ENCODE measurements at places on chromosomes 16 and 17.

DNA sequence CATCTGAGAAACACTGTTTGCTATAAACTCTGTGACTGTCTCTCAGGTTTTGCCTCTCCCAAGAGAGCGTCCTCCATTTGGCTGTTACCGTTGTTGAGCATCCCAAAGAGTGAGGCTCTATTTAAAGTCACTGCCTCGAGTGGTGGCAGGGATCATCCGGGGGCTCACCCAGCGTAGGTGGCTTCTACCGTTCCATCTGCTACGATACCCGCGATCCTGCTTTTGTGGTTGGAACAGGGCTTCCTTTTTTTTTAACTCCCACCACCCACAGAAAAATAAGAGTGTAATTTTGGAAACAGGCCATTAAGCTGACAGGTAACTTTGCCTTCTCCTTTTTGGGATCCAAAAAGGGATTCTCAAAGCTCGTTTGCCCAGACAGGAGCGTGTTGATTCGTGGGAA lies 36.4 kb downstream of the KNOP1 start:
- no peak for DNase-seq

DNA sequence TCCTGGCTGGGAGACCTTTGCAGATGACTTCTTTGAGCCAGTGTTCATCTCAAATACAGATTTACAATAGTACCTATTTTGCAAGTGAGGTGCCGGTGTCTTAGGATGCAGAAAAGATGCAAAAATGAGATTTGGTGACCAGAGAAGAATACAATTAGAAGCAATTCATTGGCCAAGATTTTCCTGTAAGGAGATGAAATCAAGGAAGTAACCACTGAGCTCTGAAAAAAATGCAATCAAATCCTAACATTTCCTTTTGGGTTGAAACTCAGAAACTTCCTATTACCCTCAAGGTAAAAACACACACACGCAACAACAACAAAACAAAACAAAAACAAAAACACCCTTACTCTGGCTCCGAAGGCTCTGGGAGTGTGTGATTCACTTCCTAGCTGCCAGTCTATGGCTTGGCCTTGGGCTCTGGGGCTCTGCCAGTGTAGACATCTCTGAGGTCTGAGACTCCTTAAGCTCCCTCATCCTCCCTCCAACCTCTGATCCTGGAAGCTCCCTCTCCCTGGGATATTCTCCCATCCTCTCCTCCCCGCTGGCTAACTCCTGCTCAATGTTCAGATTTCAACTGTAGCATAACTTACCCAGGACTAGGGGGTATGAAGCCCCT lies 16.8 kb upstream of the MT4 start:
- no peak for DNase-seq

DNA sequence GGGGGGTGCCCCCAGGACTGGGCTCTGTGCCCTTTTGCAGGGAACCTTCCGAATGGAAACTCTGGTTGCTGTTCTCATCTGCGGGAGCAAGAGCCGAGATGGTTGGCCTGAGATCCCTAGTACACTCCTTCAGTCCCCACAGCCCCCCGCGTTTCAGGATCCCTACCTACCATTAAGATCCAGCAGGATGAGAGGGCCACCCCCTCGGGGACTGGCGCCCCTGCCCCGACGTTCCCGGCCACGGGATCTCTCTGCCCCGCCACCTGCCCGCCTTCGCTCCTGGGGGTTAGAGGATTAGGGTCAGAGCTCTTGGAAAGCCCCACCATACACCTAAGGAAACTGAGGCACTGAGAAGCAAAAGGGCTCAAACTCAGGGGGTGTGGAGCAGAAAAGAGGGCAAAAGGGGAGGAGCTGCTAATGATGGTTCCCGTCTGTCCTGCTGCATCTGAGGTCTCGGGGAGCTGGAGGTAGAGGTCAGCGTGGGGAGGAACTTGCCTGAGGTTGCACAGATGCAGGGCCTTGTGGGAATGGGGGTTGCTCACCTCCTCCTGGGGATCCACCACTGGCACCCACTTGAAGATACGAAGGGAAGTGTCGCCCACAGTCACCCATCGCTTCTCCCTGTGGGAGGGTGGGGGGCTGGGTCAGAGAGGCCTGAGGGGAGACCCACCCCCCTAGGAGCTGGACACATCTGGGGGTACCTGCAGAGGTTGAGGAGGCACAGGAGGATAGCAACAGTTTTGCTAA lies 1.0 kb downstream of the BCL7C start:
- no peak for DNase-seq

- DNase-seq: peak; percentile 89
Measured at GRCh38 chr17:42548070-42548837, 4.5 kb upstream of the HSD17B1 start.

DNA sequence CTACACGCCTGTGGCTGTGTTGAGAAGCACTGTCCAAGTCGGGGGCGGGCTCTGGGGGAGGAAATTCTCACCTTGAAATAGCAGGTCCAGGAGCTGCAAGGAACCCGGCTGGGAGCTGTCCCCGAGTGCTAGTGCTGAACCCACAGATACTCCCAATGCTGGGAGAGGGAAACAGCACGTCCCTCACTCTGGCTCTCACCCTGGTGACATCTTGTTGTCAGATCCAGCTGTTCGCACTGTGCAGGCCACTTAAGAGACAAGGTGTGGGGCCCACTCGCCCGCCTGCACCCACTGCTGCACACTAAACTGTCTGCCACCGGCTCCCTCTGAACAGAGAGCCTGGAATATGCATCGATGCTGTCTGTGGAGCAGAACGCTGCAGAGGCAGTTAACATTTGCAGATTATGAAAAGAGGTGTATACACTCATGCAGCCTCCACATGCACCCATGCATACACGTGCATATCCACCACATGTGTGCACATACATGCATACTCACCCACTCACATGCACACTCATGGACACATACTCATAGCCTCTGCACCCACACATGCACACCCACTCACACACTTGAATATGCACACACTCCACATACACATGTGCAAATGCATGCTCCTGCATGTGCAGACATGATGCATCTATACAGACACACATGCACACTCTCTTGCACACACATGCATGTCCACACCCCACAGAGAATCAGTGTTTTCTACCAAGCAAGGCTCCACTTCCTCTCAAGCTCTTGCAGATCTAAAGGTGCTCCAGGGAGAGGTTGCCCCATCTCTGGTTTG lies 42.0 kb downstream of the MGAT5B start:
- DNase-seq: peak; percentile 53

- no peak for DNase-seq
Measured at GRCh38 chr16:84631886-84632285, 14.0 kb upstream of the COTL1 start.

GRCh38 chr17:31854672-31855071 lies 4.4 kb downstream of the COPRS start:
- DNase-seq: no peak

DNA sequence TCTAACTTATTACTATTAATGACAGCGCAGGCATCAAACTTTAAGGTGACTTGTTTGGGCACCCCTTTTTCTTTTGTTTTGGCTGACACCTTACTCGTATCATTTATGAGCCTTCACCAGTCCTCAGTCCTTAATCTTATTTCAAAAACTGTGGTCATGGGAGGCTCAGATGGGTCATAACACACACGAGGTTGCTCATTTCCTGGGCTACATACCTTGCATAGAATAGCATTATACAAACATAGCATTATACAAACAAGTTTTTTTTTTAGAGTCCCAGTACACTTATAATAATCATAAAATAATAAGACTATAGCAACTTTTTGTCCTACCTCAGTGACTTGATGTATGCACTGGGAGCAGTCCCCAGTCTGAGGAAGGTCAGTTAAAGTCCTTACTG lies 11.2 kb upstream of the ACSF2 start:
- no peak for DNase-seq

DNA sequence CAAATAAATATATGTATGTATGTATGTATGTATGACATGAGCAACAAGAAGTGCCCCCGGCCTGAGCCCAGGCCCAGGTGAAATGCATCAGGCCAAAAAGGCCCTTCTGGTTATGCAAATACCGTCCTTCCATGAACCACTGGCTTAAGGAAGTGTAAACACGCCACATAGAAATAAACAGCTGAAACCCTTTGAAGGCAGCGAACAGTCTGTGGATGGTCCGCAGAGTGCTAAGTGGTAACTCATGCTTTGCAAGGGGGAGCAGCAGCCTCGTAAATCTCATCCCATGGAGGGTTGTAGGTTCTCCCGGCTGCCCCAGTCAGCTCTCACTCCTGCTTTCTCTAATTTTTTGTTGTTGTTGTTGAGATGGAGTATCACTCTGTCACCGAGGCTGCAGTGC lies 36.7 kb downstream of the COTL1 start:
- DNase-seq: no peak

DNA sequence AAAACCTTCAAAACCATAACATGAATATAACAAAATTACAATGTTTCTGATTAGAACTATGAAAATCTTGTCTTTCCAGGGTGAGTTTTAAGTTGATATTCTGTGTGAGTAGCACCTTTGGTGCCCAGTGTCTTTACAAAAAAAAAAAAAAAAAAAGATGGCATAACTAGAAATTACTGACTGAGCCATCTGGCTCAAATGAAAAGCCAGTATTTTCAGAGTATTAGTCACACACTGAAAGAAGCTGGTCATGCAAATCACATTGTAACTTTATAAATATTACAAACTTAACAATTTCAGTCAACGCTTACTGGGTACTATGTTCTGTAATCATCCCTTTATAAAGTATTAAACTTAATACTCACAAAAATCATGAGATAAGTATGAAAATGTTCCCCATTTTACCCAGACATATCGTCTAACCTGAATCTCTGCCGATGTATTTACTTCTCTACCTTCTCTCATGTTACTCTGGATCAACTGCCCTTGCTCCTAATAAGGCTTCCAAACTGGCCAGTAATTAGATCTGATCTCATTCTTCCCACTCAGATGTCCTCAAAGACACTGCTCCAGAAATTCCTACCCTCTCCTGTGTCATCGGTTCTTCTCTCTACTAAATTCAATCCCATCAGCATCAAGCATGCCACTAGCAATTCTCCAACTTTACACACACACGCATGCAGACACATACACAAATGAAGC lies 25.4 kb downstream of the UBE2G1 start:
- DNase-seq: no peak

DNA sequence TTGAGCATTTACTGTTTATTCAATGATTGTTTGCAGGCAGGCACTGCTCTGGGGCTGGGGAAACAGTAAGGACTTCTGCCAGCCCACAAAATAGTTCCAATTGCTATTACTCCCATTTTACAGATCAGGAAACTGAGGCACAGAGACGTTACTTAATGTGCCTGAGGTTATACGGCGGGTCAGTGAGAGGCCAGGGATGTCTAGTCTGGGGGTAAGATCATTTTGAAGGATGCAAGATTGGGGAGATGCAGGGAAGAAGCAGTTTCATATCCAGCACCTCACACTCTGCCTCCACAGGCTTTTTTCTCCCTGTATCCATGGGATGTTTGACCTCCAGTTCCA lies 46.5 kb downstream of the ABAT start:
- no peak for DNase-seq

GRCh38 chr17:57522042-57523005 lies 222.8 kb downstream of the CCDC182 start:
- no peak for DNase-seq

DNA sequence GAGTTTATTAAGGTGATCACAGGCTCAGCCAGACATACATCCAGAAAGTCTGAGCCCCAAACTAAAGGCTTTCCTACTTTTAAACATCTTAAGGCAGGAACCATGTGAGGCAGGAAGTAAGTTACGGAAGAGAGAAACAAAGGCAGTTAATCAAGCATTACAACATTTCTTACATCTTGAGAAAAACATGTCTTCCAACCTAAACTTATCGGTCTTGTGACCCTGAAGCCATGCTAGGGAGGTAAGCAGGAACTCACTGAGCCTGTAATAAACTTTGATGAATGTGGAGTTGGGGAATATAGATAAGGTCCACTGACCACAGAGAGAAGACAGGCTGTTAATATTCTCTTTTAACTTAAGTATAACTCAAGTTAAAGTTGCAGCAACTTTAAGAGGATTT lies 3.5 kb upstream of the ACSM3 start:
- DNase-seq: no peak

DNA sequence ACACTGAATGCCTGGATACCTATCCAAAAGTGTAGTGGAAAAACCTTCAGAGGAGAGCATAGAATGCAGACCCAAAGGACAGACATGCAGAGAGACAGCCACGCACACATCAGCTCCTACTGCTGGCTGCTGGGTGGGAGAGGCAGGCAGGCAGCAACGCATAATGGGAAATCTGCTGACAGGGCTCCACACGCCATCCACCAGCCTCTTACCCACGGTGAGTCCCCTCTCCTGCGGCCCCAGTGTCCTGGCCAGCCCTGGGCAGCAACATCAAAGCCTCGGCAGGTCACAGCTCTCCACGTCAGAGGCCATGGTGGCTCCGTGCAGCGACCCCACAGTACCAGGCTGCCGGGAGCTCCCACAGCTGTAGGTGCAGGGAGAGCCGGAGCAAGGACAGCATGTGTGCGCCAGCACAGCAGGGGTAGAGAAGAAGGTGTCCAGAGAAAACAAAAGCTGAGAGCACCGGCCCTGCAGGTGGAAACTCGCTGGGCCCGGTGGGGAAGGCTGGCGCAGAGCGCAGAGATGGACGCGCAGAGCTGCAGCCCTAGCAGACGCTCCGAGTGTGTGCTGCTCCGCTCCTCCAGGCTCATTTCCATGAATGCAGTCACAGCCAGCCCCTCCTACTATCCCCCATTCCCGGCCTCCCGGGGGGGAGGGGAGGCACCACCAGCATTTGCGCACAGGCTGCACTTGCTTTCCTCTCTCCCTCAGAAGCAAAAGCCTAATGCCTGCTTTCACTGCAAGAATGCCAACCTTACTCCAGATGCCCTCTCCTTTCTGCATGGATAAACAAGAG lies 58.9 kb downstream of the CYTH1 start:
- DNase-seq: no peak

DNA sequence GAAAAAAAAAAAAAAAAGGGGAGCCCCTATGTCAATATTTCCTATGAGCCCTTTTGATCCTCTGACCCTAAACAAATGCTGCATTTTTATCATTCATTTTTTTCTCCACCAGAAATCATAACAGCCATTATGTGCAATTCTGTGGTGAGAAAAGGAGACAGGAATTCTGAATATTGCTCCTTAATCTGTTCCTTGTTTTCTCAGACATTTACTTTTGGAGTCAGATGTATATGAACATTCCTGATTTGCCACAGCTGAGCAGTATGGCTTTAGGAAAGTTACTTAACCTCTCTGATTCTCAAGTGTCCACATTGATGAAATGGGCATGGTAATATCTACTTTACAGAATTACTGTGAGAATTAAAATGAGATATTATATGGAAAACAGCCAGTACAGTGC lies 144.4 kb downstream of the SKAP1 start:
- DNase-seq: no peak

- DNase-seq: no peak
Measured at GRCh38 chr16:22123146-22123545, 30.8 kb downstream of the VWA3A start.
